ENCODE measurements at places on chromosomes 1 and 21.

GRCh38 chr1:29584776-29585175 is 348.5 kb downstream of the PTPRU start:
- no peak for DNase-seq

DNA sequence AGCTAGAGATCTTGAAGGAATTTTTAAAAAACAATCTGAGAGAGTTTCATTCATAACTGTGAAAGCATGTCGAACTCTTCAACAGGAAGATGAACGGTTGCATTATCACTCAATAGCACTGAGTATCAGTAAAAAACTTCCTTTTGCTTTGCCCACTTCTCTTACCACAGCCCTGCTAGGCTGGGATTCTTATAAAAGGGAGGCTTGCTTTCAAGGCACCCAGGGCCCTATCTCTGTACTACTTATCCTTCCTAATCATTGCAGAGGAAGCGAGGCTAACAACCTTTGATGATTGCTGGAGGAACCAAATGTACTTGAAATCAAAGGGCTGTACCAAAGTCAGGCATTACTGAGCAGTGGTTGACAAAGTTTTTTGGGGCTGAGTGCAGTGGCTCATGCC is 71.2 kb downstream of the SNRPE start:
- DNase-seq = no peak

DNA sequence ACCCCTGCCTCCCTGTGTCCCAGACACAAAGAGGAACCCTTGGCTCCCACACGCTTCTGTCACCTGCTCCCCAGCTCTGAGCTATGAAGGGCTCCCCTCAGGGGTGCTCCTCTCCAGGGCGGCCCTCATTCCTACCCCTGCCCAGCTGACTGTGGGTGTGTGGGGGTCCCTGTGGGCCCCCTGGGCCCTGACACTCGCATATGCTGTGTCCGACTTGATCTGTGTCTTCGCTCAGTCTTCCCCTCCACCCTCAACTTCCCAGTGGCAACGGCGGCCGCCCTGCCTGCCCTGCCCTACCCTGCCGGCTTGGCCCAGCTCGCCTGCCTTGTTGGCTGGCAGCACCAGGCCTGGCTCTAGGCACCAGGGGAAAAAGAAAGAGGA is 1.2 kb downstream of the KCNQ4 start:
- DNase-seq = no peak

DNA sequence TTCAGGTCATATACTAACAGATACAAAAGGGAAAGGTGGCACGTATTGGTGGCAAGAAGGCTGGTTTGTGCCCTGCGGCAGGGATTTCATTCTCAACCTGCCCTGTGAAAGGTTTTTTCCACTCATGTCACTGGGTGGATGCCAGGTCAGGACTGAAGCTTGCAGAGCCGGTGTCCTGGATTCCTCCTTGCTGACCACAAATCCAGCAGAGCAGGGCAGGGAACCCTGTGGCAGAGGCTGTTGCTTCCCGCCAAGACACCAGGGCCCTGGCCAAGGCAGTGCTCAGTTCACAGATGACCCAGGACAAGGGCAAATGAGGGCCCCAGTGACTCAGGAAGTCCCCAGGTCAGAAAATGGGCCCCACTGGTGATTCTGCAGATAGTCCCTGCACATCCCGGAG is 16.4 kb downstream of the BSND start:
- DNase-seq = no peak

GRCh38 chr21:17196623-17197022 is 316.2 kb upstream of the CXADR start:
- DNase-seq = no peak

DNA sequence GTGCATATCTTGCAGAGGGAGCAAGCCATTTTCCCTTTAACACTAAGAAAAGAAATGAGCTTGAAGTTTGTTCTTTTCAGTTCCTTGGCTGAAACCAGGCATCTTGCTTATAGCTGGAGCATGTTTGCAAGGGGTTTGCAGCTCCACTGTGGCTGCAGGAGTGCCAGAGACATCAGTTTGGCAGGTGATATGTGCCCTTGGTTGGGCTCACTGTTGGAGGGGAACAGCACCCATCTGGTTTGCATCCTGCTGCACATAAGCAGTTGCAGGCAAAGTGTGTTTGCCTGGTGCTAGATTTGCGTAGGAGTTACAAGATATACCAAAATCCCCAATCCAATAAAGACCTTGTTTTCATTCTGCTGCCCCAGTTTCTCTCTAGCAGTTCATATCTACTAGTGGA is 47.8 kb upstream of the IKBKE start:
- DNase-seq = no peak

GRCh38 chr1:187509091-187509490 is 680.3 kb downstream of the PLA2G4A start:
- no peak for DNase-seq

GRCh38 chr1:207502726-207503125 is 6.8 kb downstream of the CR1 start:
- no peak for DNase-seq

- DNase-seq = no peak
Measured at GRCh38 chr1:195241066-195241465, 1367.2 kb downstream of the KCNT2 start.

All from stimulated activated CD4-positive, alpha-beta T cell treated with anti-CD3 and anti-CD28 coated beads, Interleukin-1b, Interleukin-23, amount 100 ng/mL, for 48 hours (primary cell).